CD8-positive, alpha-beta memory T cell (primary cell): ENCODE measurements at places on chromosomes 5 and 9. TPM values are rescaled to one million over a fixed set of nuclear protein-coding genes. Genes with fewer than 3 reads are reported as not detected.

The DRD1 gene
- not detected for total RNA-seq

The XRCC4 gene
- 10.0 TPM for total RNA-seq

The SCGB3A2 gene
- not detected for total RNA-seq

The DIPK1B gene
- not detected for total RNA-seq

GRCh38 chr5:60066502-60066901, 173.0 kb upstream of the PDE4D start:
- H3K27me3 ChIP-seq = no peaks in the 10 kb centered on the region
- no peak for DNase-seq
- no peaks in the 10 kb centered on the region for H3K4me1 ChIP-seq
- H3K27ac ChIP-seq = no peak overlapping the region
- H3K4me3 ChIP-seq = no peak overlapping the region
- H3K36me3 ChIP-seq = no peaks in the 10 kb centered on the region

- no peak overlapping the region for H3K4me3 ChIP-seq
- no peaks in the 10 kb centered on the region for H3K4me1 ChIP-seq
- no peaks in the 10 kb centered on the region for H3K27me3 ChIP-seq
- H3K27ac ChIP-seq = no peak overlapping the region
Measured at GRCh38 chr5:914612-915011, 21.9 kb downstream of the TRIP13 start.

DNA sequence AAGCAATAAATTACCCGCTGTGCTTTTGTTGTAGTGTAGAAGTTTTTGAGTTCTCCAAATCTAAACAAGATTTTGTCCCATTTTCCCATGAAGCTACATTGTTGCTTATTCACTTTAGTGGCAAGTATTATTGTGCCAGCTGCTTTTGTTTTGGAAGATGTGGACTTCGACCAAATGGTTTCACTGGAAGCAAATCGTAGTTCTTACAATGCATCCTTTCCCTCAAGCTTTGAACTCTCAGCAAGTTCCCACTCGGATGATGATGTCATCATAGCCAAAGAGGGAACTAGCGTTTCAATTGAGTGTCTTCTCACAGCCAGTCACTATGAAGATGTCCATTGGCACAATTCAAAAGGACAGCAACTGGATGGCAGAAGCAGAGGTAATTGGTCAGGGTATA, 10.9 kb downstream of the MFAP3 start:
- H3K36me3 ChIP-seq = peaks cover 18% of the 10 kb centered on the region
- no peak overlapping the region for H3K4me3 ChIP-seq
- H3K4me1 ChIP-seq = no peaks in the 10 kb centered on the region
- no peak for DNase-seq
